ENCODE measurements at places on chromosomes 4 and X.

DNA sequence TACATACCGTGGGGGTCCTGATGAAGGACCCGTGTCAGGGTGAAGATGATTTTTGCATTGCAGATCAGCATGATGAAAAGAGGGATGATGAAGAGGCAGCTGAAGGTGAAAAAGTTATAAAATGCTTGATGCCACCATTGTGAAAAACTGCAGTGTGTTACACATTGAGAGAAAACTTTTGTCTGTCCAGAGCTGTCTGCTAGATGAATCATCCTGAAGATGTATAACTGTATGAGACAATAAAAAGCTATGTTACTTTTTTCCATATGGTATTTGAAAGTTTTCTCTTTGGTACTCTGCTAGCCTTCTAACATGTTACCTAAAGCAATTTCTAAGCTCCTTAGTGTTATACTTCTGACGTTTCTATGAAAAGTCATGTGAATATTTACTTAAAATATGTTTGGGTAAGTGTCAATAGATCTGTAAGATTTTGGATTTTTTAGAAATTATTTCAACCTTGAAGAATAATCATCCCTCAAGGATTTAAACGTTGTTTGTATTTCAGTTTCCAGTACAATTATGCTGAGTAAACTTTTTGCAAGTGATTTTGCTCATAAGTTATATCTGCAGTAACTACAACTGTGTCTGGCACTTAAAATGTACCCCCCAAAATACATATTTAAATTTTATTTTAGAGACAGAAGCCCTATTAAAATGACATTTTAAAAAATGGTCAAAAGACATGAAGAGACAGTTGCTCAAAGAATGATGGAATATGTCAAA, 9.5 kb downstream of the GNRHR start:
- DNase-seq: no peak

GRCh38 chr4:76947369-76947768, 2.2 kb upstream of the SEPTIN11 start:
- DNase-seq: no peak

DNA sequence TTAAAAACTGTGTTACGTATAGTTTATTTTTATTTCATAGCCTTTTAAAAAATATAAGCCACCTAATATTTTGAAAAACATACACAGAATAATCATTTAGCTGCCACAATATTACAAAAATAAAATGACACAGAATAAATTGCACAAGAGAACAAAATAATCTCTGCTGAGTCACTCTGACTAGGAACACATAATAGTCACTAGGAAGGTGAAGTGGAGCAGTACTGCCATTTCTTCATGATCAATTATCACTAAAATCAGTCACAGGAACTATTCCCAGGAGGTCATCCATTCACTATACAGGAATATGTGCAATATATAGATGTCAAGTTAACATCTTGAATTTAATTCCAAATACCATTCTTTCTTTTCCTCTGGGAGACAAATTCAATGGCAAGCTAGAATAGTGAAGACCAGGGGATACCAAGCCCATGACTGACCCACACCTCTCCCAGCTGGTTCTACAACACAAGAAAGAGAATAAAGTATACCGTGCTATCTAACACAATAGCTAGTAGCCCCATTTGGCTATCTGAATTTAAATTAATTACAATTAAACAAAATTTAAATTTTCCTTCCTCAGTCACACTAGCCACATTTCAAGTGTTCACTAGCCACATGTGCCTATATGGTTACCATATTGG, 5.9 kb downstream of the SMIM43 start:
- no peak for DNase-seq

- DNase-seq: no peak
Observed at GRCh38 chr4:168139336-168139735, 47.0 kb downstream of the ANXA10 start.

GRCh38 chr4:4841156-4841555, 18.3 kb upstream of the MSX1 start:
- DNase-seq: no peak

Measured in nephron progenitor cell (in vitro differentiated cells).